ENCODE measurements at places on chromosomes 1 and 21. TPM values are rescaled to one million over a fixed set of nuclear protein-coding genes. Genes with fewer than 3 reads are reported as not detected.

Gene KCNA10
- not detected for total RNA-seq

Gene AMIGO1
- total RNA-seq = 0.58 TPM

Gene SLX9
- total RNA-seq = 6.5 TPM

Gene TRIM46
- total RNA-seq = 1.5 TPM

Gene PGLYRP3
- not detected for total RNA-seq

Gene SLC25A34
- 0.38 TPM for total RNA-seq

Gene SLC44A3
- 0.38 TPM for total RNA-seq

Gene SNX7
- total RNA-seq = 46.8 TPM

Gene OR2T11
- not detected for total RNA-seq

Gene SPRR1A
- total RNA-seq = not detected

Gene NTRK1
- total RNA-seq = 1.1 TPM
